ENCODE measurements at places on chromosomes 12 and 14.

DNA sequence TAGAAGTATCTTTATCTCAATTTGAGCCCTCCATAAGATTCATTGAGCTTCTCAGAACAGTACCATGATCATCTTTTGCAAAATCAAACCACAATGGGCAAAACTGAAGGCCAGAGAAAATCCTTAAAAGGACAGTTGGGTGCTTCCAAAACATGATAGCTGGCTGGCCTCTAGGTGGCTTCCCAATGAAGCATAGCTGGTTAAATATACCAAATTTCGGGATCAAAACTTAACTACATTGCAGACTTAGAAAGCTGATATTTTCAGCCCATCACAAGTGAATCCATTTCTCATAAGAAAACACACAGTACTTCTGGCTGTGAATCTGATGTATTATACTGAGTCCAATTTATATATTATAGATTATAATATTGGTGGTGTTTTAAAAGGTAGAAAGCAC is 15.3 kb upstream of the PIK3C2G start:
- no peak for DNase-seq

GRCh38 chr12:122374707-122375106 is 47.8 kb downstream of the CLIP1 start:
- no peak for DNase-seq

- no peak for DNase-seq
Measured at GRCh38 chr12:107404981-107405380, 280.6 kb upstream of the PWP1 start.

DNA sequence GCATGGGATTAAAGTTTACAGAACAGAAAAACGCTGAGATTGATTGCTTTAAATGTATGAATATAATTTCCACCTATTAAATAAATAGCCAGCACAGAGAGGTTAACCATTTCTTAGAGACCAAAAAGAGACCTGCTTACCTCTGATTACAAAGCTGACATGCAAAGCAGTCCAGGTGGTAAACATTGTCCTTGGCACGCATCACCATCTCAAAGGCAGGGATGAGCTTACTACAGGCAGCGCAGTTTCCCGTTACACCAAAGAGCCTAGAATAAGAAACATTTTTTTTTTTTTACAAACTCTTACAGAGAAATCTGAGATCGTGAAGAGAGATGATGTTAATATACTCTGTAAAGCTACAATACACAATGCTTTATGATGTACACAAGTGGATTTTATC is 45.7 kb downstream of the LMO3 start:
- no peak for DNase-seq

GRCh38 chr12:132657004-132657727 is 30.0 kb downstream of the POLE start:
- DNase-seq: no peak

DNA sequence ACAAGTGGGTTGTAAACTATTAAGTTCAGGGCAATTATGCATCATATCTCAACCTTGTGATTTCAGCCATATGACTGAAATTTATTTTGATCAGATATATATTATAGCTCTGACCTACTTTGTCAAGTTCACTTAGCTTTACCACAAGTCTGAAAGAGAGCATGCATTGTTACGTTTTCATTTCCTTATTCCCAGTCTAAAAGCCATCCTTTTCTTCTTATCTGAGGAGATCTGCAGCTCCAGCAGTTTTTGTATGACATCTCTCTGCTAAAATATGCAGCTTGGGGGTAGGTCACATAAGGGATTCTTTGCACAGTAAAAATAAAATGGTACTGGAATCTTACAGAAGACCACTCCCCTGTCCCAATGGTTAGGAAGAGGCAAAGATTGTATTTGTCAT is 1682.8 kb upstream of the FLRT2 start:
- no peak for DNase-seq

DNA sequence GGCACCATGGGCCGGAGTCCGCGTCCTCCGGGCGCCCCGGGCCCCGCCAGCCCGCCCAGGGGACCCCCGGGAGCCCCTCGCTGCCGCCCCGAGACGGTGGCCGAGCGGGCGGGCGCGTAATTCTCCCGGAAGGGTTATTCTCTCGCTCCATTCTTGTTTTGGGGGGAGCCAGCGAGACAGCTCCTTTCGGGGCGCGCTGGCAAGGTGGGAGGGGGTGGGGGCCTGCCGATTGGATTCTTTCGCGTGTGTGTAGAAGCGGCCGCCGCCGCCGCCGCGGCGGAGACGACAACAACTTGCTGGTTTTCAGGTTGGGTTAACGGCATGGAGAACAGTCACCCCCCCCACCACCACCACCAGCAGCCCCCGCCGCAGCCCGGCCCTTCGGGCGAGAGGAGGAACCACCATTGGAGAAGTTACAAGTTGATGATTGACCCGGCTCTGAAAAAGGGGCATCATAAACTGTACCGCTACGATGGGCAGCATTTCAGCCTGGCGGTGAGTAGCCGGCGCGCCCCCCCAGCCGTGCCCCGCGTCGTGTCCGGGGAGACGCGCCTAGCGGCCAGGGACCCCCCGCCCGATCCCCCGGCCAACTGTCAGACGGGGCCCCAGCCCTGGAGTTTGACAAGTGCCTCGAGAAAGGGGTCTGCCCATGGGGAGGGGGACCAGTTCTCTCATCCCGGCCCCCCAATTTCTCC is 755 bp downstream of the SETD1B start:
- peak; percentile 60 for DNase-seq

- DNase-seq: peak; percentile 75
Measured at GRCh38 chr12:54390668-54391551, 6.4 kb upstream of the ZNF385A start.

DNA sequence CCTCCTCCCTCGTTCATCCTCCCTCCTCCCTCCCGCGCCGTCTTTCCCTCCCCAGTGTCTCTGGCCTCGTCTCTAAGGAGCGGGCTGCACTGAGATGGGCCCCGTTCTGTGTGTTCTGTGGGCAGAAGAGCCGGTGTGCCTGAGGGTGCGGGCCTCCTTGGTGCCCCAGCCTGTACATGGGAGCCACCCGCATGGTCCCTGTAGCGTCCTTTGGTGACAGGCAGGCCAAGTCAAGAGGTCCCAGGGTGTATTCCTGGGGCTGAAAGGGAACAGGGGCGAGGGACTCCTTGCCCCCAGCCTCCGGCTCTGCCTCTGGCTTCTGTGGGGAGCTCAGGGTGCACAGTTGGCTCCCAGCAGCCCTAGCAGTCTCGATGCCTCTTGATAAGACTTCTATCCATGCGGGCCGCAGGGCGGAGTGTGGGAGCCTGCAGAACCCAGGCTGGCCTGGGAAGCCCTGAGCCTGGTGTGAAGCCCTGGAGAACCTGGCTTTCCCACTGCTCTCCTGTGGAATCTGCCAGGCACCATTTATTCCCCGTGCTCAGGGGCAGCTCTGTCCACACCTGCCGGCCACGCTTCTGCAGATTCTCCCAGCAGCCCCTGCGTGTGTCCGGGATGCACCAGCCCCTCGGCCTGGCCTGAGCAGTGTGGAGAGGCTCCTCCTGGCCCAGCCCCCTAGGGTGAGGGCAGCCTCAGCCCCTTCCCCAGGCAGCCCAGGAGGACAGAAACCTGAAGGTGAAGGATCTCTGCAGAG is 181.3 kb downstream of the KIF26A start:
- DNase-seq: no peak

Measured in stimulated activated CD4-positive, alpha-beta T cell treated with anti-CD3 and anti-CD28 coated beads, Interleukin-2, amount 100 ng/mL, for 24 hours (primary cell).